ENCODE measurements at places on chromosomes 6 and 20.

GRCh38 chr6:70667256-70667710 lies 400 bp upstream of the SMAP1 start:
- no peak for DNase-seq

- no peak for DNase-seq
These were observed 108.3 kb downstream of the UBE3D start for GRCh38 chr6:82957171-82957867.

- no peak for DNase-seq
These were observed 120.0 kb upstream of the CITED2 start for GRCh38 chr6:139494376-139494990.

DNA sequence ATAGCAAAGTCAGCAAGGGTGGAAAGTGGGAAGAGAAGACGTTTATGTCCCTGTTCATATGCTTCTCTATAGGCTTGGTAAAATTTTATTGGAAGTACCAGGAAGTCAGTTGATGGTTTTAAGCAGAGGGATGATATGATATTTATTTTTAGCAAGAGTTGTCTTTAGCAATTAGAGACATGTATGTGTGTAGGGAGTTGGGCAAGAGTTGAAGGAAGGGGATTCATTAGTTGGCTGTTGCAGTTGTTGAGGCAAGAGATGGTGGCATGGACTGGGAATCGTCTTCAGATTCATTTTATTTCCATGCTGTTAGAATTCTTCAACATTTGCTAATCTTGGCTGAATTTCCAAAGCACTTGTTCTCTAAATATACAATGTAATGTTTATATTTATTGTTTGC lies 85.6 kb downstream of the QKI start:
- DNase-seq: no peak

- no peak for DNase-seq
These were observed 550.3 kb downstream of the QKI start for GRCh38 chr6:163964789-163965188.

- DNase-seq: no peak
These were observed 4.2 kb upstream of the TBX18 start for GRCh38 chr6:84768442-84769174.

DNA sequence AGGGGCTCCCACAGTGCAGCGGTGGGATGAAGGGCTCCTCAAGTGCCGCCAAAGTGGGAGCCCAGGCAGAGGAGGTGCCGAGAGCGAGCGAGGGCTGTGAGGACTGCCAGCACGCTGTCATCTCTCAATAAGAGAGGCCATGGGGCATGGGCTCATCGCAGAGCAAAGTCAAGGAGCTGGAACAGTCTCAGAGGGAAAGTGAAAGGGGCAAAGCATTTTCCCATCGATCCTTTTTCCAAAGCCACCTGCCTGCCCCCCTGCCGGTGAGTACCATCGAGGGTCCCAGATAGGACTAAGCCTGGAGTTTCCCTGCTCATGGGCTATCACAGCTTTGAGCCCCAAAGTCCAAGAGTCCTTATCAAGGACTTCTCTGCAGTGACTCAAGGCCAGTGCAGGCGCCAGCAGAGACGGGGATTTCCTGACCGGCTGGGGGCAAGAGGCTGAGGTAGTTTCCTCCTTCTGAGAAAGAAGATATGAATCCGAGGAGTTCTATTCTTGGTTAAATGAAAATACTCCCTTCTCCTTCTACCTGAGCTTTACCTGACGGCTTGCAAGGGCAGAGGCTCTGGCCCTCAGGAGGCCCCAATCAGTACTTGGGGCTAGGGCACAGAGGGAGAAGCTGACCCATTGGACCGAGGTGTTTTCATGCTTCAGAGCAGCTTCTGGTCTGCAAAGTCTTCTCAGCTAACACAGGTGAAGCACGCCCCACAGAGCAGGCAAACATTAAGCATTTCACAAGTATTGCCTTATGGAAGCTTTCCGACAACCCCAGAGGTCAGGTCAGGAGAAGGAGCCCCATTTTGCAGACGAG lies 22.6 kb downstream of the ETV7 start:
- DNase-seq: no peak

DNA sequence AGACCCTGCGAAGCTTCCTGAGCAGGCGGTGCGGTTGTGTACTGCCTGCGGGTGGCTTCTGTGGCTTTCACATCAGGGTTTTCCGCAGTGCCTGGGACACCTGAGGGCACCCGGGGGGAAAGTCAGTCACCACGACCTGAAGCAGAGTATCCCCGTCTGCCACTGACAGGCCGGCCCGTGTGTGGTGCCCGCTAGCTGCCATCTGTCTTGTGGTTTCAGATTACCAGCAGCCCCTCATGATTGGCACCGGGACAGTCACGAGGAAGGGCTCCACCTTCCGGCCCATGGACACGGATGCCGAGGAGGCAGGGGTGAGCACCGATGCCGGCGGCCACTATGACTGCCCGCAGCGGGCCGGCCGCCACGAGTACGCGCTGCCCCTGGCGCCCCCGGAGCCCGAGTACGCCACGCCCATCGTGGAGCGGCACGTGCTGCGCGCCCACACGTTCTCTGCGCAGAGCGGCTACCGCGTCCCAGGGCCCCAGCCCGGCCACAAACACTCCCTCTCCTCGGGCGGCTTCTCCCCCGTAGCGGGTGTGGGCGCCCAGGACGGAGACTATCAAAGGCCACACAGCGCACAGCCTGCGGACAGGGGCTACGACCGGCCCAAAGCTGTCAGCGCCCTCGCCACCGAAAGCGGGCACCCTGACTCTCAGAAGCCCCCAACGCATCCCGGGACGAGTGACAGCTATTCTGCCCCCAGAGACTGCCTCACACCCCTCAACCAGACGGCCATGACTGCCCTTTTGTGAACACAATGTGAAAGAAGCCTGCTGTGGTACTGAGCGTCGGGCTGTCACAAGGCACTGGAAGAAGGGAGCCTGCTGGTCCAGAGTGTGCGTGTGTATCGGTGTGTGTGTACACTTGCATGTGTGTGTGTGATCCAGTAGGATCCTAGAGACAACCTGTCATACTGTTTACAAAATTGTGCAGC lies 54.4 kb downstream of the GOPC start:
- peak; percentile 23 for DNase-seq

DNA sequence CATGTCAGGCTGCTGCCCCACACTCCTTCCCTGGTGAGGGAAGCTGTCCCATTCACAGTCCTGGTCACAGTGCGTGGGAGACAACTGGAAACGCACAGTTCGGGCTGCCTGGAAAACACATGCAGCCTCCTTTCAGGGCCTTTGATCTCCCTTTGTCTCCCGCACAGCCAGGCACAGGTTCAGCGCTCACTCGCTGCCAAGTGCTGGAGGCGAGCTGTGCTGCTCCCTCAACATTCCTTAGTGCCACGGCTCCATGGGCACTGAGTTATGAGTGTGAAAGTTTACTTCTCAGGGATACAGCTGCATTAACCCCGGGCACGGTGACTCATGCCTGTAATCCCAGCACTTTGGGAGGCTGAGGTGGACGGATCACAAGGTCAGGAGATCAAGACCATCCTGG lies 9.1 kb downstream of the YTHDF1 start:
- DNase-seq: no peak

- no peak for DNase-seq
These were observed 172.5 kb downstream of the HTR1B start for GRCh38 chr6:77290798-77291197.

- no peak for DNase-seq
These were observed 128.2 kb upstream of the LAMA2 start for GRCh38 chr6:128754658-128755256.

- no peak for DNase-seq
These were observed 53.6 kb upstream of the FAM83D start for GRCh38 chr20:38872491-38873049.

DNA sequence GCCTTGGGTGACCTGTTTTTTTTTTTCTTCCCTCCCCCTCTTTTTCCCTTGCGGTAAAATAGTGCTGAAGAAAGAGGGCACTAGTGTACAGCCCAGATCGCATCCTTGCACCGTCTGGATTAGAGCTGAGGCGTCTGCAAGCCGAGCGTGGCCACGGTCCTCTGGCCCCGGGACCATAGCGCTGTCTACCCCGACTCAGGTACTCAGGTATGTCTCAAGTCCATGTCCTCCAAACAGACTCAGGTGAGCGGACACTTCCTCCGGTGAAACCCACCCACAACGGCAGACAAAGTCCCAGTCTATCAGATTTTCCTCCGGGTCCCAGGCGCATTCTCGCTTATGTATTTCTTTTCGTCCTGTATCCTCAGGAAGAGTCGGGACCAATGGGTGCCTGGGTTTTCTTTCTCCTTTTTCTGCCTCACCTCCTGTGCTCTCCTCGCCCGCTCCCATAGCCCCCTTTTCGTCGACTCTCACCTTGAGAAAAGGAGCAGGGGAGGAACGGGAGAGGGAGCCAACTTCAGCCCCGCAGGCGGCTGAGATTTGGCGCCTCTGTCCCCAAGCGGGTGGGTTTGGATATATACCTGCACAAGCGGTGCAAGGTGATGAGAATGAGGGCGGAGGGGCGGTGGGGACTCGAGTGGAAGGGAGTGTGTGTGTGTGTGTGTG lies 1.1 kb upstream of the GRM1 start:
- DNase-seq: no peak

DNA sequence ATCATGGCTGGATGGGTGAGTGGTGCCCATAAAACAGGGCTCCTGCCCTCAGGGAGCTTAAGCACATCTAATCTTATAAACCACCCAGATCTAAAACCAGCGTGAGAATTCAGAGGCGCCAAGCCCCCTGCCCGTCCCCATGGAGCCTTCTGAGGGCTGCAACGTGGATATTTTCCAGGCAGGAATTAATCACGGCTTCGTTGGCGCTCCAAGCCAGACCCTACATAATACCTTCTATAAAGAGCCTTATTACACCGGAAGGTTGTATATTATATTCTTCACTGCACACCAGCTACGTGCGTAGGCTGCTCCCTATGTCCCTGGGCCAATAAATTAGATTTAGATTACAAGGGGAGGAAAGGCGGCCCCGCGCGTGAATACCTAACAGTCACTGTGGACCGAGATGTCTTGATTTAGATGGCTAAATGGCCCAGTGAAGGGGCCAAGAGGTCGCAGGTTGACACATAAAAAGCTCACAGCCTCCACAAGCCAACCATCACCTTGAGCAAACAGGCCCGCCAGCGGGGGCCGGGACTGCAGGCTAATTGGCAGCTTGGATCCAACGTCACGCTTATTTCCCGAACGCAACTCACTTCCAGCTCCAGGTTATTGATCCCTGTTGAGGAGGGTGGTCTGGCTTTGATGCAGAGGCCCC lies 64.7 kb upstream of the APCDD1L start:
- DNase-seq: no peak

- no peak for DNase-seq
These were observed 470.8 kb downstream of the CD109 start for GRCh38 chr6:74166849-74167248.

- no peak for DNase-seq
These were observed 9.5 kb downstream of the DNPH1 start for GRCh38 chr6:43219814-43220213.

DNA sequence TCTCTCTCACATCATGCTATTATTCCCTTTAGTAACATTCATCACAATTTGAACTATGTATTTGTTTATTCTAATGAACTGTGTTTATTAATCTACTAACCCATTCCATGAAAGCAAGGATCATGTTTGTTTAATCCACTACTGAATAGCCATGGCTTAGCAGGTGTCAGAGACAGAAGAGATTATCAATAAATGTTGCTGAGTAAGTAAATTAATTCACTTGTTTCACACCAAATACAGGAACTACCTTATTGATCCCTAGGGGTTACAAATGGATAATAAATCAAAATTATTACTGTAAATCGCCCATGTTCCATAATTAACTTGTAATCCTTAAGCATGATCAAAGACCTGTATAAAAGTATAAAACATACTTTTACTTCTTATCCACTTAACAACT lies 76.6 kb downstream of the PHIP start:
- DNase-seq: no peak

DNA sequence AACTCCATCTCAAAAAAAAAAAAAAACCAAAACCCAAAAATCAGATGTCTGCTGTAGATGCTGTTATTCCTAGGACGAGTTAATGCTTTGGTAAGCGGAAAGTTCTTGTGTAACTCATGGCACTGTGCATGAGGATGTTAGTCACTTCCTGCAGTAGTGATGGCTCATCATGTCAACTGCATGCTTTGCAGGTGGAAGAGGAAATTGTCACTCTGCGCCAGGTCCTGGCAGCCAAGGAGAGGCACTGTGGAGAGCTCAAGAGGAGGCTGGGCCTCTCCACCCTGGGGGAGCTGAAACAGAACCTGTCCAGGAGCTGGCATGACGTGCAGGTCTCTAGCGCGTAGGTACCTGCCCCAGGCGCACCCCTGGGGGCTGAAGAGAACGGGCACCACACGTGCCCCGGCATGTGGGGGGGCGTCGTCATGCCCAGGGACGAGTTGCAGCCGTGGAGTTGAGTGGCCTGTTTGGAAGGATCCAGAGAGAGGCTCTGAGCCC lies 8.5 kb downstream of the TPD52L2 start:
- DNase-seq: no peak

DNA sequence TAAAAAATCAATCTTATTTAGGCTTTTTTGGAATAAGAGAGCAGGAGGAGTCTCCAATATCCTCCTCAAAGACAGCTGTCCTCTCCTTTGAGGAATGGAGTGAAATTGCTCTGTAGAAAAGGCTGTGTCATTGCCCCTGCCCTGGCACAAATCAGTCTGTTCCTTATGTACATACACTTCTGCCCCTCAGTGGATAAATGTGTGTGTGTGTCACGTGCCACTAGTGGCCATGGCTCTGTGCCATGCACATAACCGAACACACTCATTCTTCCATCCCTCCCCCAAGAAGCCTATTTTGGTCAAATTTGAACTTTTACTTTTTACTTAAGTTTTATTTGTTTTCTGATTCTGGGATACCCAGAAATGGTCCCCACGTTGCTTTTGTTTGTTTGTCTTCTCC lies 49.2 kb downstream of the ANKS1A start:
- no peak for DNase-seq

DNA sequence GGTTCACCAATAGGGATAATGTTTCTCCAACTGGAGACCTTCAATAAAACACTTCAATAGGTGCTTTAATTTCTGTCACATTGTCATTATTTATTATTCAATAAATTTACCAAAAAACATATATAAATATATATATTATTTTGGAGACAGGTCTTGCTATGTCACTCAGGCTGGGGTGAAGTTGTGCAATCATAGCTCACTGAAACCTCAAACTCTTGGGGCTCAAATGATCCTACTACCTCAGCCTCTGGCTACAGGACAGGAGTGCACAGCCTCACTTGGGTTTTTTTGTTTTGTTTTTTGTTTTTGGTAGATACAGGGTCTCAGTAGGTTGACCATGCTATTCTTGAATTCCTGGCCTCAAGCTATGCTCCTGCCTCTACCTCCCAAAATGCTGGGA lies 9.9 kb downstream of the SMLR1 start:
- no peak for DNase-seq

GRCh38 chr20:3739054-3739925 lies 6.8 kb downstream of the HSPA12B start:
- no peak for DNase-seq

GRCh38 chr20:46694484-46694883 lies 5.2 kb upstream of the TP53RK start:
- DNase-seq: no peak
